ENCODE measurements at places on chromosomes 1 and 21.
A peak's percentile ranks its signal among the peaks of the same experiment; 100 is the strongest.

GRCh38 chr1:206114692-206115640, 2.2 kb downstream of the AVPR1B start:
- DNase-seq: peak; percentile 53

DNA sequence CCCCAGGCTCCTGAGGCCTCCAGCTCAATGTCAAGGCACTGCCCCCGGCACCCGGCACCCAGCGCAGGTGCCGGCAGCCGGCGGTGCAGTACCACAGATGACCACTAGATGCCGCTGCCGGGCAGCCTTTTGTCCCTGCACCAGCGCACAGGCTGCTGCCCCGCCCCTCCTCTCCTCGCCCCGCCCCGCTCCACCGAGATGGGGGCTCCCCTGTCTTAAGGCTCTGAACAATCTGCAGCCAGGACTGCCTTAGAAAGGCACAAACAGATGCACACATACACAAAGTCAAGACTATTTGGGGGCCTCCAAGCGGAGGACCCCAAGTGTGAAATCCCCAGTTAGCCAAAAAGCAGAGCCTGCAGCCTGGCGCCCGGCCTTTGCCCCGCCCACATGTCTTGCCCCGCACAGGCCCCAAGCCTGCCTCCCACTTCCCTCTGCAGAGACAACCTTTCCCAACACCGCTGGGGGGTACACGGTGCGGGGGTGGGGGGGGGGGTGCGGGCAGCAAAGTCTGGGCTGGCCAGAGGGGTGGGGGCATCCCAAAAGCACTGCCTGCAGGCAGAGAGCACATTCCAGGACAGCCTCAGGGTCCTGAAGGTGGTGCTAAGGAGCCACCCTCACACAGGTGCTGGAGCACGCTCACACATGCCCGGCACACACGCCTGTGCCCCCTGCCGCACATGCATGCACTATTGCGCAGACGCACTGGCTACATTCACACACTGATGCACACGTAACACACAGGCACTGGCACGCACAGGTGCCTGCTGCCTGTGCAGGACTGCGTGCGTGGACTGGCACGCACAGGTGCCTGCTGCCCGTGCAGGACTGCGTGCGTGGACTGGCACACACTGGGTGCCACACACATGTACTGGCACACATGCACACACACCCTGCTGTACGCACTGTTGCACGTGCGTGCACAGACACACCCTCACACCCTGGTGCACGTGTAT, 37.1 kb downstream of the ARHGEF16 start:
- peak; percentile 99 for DNase-seq

- DNase-seq: no peak
Observed at GRCh38 chr1:106876384-106876783, 180.1 kb upstream of the PRMT6 start.

DNA sequence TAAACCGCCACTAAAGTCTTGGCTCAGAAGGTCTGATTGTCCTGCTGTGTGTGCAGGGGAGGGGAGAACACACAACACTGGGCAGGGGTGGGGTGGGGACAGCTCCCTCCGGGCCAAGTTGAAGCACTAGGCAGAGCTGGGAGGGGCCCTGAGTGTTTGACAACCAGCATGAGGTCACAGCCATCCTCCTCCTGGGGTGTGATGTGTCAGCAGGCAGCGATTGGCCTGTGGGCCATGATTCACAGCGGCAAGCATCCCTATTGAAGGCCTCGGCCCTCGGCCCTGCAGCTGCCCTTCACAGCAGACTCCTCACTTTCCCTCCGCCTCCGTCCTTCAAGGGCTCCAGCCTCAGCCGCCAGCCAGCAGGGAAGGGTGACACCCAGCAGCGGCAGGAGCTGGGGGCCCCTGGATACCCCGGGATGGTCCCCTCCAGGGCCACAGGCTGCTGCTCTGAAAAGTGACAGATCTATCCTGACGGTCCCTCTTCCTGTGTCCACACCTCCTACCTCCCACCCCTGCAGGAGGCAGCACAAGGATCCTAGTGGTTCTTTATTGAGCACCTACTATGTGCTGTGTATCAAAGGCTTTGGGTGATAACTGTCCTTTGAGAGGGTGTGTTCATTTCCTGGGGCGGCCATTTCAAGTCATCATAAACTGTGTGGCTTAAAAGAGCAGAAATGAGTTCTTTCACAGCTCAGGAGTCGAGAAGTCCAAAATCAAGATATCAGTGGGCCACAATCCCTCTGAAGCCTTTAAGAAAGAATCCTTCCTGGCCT, 66.0 kb upstream of the SLC25A33 start:
- DNase-seq: peak; percentile 99

DNA sequence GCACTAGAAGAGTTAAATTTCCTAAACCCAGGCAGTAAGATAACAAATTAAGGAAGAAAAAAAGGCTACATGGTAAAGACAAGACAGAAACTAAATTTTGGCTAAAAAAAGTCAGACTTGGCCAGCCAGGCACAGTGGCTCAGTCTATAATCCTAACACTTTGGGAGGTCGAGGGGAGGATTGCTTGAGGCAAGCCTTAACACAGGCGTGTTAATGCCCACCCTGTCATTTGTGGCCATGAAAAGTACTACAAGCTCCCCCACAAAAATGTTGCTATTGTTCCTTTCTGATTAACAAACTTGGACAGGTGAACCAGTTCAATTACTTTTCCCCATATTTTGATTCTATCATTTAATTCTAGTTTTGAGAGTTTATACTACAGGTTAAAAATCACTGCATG, 32.3 kb downstream of the UBR4 start:
- no peak for DNase-seq

DNA sequence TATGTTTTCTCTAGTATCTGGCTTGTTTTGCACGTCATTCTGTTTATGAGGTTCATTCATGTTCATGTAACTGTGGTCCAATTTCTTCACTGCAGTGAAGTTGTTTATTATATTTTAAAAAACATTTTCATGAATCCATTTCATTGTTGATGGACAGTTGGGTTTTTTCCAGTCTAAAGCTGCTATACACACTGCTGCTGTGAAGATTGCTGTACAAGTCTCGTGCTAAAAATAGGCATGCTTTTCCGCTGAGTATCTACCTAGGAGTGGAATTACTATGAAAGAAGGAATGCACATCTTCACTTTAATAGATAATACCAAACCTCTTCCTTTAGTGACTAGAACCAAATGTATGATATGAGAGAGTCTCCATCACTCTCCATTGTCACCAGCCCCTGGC, 49.0 kb upstream of the ETS2 start:
- peak; percentile 87 for DNase-seq

DNA sequence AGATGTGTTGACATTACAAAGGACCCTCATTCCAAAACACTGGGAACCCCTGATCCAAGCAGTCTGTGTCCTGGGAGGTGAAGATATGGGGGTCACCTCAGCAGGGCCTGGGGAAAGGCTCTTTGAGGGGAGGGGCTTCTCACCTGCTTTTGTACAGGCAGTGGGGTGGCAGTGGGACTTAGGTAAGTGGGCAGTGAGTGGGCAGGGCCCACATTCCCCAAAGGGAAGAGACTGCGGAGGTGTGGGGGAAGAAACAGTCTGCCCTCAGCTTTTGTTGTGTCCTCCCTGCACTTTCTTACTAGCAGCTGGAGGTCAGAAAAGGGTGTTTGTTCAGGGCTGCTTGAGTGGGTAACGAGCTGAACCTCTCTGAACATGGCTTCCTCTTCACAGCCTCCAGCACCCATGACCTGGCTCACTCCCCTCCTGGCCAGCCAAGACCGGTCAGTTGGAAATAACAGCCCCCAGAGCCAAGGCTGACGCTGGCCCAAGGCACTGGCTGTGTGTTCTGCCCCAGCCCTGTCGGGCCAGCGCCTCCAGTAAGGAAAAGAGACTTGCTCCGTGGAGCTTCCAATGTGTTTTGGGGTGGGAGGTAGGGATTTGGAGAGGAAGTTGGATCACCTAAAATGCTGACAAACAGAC, 173.5 kb downstream of the PSMG1 start:
- DNase-seq: no peak

GRCh38 chr1:3349161-3349967, 105.1 kb upstream of the ARHGEF16 start:
- no peak for DNase-seq

DNA sequence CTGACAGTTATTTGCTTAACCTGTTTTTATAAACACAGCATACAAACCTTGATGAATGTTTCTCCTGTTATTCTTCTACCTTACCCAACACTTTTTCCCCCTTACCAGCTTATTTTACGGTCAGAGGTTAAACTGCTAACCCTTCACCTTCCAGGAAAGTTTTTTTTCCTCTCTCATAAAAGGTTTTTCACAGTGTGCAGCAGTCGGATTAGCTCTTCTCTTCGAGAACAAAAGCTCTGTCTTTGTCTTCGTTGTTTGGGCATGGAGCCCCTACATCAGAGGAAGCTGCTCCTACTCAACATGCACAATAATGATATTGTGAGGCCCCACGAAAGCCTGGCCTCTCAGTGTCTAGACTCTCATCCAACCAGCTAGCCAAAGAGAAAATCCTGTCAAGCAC, 42.0 kb downstream of the DENND1B start:
- DNase-seq: no peak

DNA sequence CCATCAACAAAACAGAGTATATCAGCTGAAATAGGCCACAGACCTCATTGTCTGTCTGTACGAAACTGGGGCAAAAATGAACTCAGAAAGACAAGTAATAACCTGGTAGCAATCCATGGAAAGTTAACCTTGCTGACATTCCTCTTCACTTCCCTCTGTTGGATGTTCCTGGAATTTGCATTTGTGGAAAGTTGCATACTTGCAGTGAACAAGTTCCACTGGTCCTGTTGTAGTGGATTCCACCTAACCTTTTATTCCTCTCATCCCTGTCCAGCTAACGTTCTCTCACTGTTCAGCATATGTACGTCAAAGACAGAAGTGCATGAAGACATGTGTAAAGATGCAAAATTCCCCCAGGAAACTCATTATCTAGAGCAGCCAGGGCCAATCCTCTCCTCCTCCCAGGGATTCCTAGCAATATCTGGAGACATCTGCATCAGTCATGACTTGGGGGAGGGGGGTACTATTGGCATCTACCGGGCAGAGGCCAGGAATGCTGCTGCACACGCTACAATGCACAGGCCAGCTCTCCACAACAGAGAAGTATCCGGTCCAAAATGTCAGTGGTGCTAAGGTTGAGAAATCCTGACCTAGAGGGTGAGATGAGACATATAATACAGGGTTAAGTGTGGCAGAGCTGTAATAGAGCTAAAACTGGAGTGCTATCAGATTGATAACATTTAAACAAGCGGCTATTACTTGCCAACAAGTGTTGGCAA, 8.2 kb downstream of the LPAR3 start:
- DNase-seq: peak; percentile 3

- DNase-seq: no peak
Observed at GRCh38 chr1:199545780-199546179, 481.7 kb upstream of the NR5A2 start.

GRCh38 chr1:45351508-45351907, 11.3 kb upstream of the MUTYH start:
- DNase-seq: no peak

GRCh38 chr1:44653107-44653964, 20.9 kb downstream of the TMEM53 start:
- DNase-seq: peak; percentile 68

DNA sequence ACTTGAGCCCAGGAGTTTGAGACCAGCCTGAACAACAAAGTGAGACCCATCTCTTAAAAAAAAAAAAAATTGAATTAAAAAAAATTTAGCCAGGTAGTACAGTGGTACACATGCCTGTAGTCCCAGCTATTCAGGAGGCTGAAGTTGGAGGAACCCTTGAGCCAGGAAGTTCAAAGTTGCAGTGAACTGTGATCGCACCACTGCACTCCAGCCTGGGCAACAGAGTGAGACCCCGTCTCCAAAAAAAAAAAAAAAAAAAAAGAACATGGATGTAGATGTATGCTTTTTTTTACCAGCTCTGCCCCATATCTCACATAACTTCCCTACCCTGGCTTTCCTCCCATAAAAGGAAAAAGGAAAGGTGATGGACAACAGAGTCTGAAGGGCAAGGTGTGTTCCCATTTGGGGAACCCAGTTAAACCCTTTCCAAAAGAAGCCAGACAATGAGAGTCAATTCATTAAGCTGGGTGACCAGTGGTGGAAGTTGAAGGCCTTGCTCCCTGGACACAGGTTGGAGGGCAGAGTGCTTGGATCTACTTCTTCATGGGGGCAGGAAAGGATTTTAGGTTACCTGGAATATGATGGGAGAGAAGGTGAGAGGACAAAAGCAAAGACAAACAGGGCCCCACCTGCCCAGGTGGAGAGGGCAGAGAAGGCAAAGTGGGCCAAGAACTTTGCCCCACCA, 2.9 kb downstream of the KRTCAP2 start:
- peak; percentile 82 for DNase-seq

DNA sequence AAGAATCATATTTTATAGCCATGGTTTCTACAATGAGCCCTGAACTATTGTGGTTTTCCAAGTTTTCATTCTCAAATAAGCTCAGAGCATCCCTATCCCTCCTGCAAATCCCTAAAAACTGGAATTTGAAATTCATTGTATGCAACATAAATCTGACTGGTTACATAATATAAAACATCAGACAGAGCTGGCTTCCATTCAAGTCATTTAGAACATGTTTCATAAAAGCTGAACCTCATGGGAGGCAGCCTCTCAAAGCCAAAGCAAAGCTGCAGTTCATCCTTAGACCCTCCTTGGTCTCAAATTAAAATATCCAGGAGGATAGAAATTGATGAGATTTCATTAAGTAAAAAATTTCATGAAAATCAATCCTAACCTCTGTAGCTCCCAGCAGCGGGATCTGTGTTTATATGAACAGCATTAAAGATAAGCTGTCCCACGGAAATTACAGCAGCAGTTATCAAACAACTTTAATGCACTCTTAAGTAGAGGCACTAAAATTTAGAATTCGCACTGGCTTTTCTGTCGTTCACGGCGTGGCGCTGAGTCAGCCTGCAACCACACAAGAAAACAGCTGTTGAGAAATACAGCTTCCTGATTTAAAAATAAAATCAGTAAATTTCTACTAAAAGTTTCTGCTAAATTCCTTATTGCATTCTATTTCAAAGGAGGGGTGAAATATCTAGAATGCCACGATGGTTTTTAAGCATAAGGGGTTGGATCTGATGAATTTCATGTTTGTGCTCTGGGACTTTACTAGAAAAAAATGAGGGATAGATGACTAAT, 99.9 kb upstream of the TIAM1 start:
- DNase-seq: no peak

GRCh38 chr1:205711105-205712048, 31.1 kb upstream of the SLC45A3 start:
- DNase-seq: peak; percentile 82

GRCh38 chr1:222930070-222930469, 115.2 kb downstream of the DISP1 start:
- DNase-seq: no peak

DNA sequence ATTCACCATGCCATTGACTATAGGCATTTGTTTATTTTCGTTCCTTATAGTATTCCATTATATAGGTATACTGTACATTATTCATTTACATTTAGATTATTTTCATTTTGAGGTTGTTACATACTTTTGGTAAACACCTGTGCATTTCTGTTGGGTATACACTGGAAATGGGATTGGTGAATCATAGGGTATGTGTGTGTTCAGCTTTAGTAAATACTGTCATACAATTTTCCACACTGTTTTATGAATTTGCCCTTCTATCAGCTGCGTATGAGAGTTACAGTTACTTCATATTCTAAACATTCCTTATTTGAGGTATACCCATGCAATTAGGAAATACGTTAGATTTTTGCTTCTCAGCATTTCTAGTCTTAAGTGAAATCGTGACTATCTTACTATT, 55.1 kb upstream of the FASLG start:
- DNase-seq: no peak
